ENCODE measurements at places on chromosomes 4 and X. TPM values are rescaled to one million over a fixed set of nuclear protein-coding genes. Genes with fewer than 3 reads are reported as not detected.

- ATAC-seq, result no peak
Measured at GRCh38 chr4:72067051-72067450, 35.3 kb downstream of the NPFFR2 start.

GRCh38 chr4:37124800-37125199 lies 119.7 kb upstream of the NWD2 start:
- ATAC-seq, result no peak

- peak; percentile 73 for ATAC-seq
Measured at GRCh38 chrX:129613596-129613995, 41.2 kb downstream of the APLN start.

DNA sequence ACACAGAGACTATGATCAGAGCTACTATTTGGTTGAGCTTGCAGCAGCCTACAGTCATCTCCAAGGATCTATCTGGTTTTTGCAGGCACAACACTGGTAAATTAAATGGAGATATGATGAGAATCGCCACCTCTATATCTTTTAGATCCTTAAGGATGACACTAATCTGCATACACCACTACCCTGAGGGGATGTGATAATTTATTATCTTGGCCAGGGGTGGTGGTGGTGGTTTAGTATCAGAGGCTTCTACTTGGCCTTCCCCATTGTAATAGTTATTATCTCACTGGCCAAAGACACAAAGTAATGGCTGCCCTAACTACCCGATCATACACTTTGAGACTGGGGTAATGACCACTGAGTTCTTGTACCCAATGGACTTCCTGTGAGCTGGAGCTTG lies 21.2 kb downstream of the CCDC160 start:
- ATAC-seq, result no peak

DNA sequence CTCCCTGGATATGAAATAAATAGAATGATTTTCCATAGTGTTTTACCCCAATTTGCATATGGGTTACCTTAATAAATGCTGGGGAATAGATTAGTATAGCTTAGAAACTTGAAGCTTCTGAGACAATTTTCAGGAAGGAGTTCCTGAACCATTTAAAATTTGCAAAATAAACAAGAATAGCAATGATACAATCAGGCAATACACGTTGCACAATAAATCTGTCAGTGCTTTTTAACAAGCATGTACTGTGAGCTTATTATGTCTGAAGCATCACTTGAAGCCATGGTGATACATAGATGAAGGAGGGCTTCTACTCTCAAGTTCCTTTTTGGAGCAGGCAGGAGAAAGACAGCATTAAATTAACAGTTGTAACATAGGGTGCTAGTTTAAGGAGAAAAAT lies 84.2 kb upstream of the WDFY3 start:
- ATAC-seq, result no peak

GRCh38 chr4:154858166-154858565 lies 77.1 kb downstream of the RBM46 start:
- ATAC-seq, result no peak

DNA sequence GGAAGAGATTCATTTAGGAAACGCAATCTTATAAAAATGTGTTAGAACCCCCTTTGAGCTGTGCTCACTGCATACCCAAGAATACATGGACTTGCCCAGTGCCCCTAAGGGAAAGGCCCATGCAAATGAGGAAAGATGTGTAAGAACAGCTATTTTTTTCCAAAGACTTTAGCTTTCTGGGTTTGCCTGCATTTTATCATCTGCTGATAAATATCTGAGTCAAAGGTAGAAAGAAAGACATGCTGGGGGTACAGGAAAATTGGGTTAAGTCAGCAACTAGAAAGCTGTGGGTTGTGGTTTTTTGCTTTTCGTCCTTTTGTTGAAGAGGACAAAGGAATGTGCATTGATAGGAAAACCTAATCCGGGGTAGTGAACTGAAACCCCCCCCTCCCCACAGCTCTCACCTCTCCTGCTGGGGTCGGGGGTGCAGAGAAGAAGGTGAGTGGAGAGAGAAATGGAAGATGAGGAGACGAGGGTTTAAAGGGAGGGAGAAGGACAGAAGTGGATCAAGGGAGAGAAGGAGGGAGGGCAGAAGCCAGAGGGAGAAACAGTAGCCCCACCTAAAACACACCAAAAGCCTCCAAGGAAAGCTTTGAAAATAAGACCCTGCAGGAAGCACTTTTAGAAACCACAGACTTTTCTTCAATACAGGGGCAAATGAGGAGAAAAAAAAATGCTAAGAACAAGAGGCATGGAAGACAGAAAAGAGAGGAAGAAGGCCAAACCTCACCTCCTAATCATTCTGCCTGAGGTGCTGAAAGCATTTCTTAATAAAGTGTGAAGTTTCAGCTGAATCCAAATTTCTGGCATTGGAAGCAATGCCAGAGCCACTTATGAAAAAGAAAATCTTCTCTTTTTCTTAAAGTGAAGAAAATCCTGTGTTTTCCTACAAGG lies 49.3 kb downstream of the KDR start:
- ATAC-seq, result peak; percentile 70

The EFHC2 gene
- 0.13 TPM for total RNA-seq

The SPANXD gene
- total RNA-seq, result not detected

The RHOXF1 gene
- not detected for total RNA-seq

The FGF5 gene
- total RNA-seq, result not detected

DNA sequence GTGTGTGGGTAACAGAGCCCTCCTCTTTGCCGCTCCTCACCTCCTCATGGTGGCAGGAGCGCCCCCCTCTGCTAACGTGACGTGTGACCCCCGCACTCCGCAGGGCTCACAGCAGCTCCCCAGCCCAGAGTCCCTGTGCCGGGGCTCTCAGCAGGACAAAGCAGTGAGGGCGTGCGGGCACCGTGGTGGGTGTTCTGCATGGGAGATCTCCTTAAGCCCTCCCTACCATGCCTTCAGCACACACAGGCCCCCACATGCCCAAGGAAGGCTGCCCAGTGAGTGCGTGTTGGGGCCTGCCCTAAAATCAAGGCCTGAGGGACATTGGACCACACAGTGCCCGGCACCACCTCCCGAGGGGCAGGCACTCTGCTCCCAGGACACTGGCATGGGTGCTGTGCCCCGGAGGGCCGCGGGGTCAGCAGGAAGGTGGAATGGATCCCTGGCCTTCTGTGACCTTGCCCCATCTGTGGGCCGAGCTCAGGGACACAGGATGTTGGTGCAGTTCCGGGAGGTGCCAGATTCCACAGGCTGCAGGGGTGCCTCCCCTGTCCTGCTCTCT lies 10.1 kb downstream of the PSAPL1 start:
- no peak for ATAC-seq

- ATAC-seq, result no peak
Measured at GRCh38 chr4:101458914-101459313, 111.6 kb upstream of the PPP3CA start.

The TKTL2 gene
- not detected for total RNA-seq

The ATOH1 gene
- total RNA-seq, result not detected

DNA sequence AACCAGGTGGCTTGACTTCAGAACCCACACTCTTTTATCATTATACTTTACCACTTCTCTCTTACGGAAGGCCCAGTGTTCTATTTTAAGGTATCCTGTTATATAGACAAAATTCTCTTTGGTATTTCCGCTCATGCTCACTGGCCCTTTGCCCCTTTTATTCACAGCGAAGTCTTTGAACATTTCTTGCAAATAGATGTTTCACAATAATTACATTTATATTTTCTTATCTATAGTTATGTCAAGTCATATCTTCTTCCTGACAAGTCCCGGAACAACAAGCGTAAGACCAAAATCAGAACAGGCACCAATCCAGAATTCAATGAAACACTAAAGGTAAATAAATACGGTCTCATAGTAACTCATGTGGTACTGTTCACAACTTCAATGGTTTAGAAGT lies 102.0 kb downstream of the SYTL5 start:
- no peak for ATAC-seq

The C4orf50 gene
- total RNA-seq, result 0.34 TPM

- peak; percentile 84 for ATAC-seq
Measured at GRCh38 chr4:53688186-53688790, 97.0 kb upstream of the LNX1 start.

The OFD1 gene
- total RNA-seq, result 61.7 TPM

DNA sequence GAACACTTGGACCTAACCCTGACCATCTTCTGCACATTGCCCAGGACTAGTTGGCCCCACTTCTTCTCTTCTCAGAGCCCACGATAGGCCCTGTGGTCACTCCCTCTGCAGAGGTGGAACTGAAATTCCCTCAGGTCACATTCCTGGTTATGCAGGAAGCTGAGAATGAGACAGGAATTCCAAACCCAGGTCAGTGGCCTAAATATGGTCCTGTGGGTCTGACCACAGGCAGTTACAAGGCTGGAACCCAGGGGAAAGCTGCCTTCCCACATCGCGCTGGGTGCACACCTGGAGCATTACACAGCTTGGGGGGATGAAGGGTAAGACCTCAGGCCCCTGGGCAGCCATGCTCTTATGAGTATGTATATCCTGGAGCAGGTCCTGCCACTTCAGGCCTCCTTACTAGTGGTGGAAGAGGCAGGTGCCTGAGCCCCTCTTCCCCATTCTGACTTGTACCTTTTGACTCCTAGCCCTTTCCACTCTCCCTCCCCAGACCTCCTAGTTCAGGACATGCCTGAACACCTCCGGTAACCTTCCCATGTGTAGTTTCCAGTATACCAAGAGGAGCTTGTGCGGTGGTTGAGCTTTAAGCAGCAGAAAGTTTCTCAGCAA lies 173.5 kb downstream of the ASMT start:
- ATAC-seq, result no peak

GRCh38 chr4:176230836-176231235 lies 35.5 kb upstream of the SPATA4 start:
- no peak for ATAC-seq

DNA sequence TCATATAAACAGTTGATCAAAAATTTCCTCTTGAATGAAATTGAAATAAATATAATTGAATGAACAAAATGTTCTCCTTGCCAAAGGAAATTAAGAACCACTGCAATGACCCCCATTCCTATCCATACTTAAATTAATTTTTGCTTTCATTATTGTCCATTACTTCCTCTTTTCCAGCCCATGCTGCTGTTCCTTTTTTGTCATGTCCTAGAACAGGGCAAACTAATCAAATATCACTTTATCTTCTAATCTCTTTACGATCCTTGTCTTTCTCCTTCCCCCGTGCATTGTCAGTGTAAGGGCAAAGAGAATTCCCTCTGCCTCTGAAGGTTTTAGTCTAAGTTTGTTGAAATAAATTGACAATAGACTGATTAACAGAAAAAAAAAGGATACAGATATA lies 203.0 kb downstream of the CENPC start:
- ATAC-seq, result no peak

The PPARGC1A gene
- total RNA-seq, result not detected

The DDX53 gene
- not detected for total RNA-seq

DNA sequence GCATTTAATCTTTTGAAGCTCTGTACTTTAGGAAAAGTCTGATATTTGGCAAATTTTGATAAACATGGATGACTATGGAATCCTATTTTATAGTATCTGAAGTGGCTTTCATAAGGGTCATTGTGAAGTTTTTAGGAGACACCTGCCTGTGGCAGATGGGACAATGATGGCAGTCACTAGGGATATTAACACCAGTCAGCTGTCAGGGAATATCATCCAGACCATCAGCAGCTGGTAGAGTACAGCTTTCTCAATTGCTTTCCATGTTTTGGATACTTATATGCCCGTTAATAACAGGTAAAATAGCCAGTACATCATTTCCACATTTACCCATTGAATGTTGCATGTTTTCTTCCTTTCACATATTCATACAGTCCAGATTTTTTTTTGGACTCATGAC lies 39.1 kb downstream of the NPNT start:
- ATAC-seq, result no peak

DNA sequence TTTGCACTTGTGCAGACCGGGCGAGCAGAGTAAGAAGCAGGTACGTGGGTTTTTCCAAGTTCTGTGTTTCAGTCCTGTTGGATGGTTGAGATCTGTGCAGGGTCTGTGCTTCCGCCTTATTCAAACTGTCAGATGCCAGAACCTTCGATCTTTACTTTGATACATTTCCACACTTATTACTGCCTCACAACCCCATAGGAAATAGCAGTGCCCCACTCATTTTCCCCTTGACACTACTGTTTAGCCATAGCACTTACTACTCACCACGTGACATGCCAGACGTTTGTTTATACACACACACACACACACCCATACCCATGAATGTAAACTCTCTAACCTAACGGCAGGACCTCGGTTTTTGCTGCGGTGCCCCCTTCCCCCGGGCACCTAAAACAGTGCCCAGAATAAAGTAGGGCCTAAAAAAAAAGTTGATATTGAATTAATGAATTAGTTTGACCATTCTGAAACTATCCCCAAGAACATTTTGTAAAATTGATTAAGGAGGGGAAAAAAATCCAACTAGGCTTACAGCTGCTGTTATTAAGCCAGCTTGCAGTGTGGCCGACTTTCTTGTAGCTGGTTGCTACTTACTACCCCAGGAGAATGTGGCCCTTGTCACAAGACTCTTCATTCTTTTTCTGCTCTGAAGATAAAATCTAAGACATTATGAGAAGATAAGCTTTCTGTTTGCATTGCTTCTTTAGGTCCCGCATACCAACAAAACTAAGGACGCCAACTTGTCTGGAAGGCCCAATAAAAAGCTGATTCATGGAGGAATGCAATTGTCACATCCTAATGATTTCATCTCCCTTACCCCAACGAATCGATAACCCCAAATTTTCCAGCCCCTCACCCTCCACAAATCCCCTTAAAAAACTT lies 704 bp upstream of the SEPSECS start:
- ATAC-seq, result peak; percentile 62

The TAF7L gene
- total RNA-seq, result not detected

GRCh38 chr4:118749347-118749988 lies 64.3 kb downstream of the METTL14 start:
- ATAC-seq, result no peak

GRCh38 chrX:68648960-68649359 lies 1.5 kb downstream of the STARD8 start:
- ATAC-seq, result no peak

- ATAC-seq, result no peak
Measured at GRCh38 chrX:40170830-40171512, 73.2 kb upstream of the BCOR start.

GRCh38 chr4:36278789-36279188 lies 2.6 kb upstream of the DTHD1 start:
- ATAC-seq, result peak; percentile 49

DNA sequence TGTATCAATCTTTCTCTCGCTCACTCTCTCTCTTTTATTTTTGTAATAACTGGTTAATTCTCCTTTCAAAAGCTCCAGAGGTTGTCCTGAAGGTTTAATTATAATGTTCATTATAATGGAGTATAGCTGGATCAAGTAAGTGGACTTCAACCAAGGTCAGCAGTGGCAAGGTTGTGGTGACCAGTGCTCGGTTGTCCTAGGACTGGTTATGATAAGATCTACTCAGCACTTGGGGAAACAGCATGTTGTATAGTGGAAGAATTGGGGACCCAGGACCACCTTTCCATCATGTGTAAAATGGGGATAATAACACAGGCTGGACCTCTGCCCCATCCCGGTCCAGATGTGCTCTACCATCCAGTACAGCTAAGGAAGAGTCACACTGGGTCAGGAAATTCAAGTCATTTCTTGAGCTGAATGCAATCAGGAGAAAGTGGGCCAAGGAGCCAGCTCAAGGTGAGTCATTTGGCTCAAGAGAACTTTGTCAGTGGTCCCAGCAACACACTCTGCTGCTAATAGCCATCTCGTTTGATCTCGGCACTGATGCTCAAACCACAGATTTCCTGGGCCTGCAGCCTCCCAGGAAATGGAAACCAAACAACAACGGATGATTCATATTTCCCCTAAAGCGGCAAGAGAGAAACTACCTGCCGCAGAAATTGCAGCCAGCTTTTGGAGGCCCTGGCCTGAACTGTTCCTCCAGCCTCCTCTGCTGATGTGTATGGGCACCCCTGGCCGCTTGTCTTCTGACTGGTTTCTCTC lies 123.6 kb upstream of the RBPJ start:
- ATAC-seq, result peak; percentile 85
